CD4-positive, alpha-beta T cell treated with Interleukin-2 at 100 ng/mL for 4 hours (primary cell): ENCODE measurements at places on chromosomes 6 and 20.
A peak's percentile ranks its signal among the peaks of the same experiment; 100 is the strongest.

- DNase-seq = no peak
Observed at GRCh38 chr20:62458275-62459251, 17.2 kb downstream of the GATA5 start.

DNA sequence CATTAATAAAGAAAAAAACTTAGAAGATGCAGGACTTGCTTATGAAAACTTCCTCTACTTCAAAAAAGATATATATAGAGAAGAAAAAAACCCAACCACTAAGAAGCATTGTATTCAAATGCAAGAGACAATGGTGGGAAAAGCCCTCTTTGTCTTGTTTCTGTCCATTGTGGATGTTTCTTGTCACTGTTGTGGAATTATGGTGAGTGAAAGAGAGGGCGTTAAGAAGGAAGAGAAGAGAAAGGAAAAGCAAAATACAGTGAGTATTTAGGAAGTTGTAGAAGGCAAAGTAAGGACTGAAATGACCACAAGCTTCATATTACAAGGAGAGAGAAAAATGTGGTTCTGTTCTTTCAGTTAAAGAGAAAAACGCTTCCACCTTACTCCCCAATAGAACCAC is 14.1 kb upstream of the THBD start:
- DNase-seq = no peak

DNA sequence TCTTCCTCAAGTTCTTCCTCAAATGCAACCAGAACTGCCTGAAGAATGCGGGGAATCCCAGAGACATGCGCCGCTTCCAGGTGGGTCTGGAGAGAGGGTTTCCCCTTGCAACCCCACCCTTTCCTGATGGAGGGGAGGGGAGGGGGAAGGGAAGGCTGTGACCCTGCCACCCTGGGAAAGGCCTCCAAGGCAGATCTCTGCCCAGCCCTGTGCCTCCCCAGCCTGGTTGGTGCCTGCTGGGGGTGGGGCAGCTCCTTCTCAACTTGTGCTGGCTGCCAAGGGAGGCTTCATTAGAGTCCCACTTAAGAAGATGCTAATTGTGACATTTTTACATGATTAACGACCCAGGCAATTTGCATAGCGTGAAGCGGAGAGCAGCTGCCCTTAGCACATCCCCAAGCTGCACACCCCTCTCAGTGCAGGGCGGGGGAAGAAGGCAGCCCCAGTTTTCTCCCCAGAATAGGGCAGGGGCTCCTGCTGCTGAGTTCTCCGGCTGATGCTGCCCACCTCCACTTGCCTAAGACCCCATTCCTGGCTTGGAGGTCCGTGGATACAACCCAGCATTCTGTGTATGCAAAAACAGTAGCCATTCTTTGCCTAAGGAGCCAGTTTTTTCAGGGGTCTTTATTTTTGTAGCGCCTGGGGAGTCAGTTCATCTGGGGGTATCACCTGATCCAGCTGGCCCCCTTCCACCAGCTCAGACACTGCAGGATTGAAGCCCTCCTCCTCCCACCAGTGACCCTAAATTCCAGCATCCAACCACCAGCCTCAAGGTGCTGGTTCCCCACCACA is 51.7 kb downstream of the CPXM1 start:
- DNase-seq = no peak

DNA sequence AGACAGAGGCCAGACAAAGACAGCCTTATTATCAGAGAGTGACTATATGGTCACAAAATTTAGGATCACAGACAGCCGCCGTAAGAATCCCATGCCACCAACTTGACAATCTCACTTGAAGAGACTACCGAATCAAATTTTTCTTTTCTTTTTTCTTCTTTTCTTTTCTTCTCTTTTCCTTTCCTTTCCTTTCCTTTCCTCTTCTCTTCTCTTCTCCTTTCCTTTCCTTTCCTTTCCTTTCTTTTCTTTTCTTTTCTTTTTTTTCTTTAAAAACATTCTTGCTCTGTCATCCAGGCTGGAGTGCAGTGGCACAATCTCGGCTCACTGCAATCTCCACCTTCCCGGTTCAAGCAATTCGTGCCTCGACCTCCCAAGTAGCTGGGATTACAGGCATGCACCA is 1.2 kb upstream of the EPPIN start:
- no peak for DNase-seq

DNA sequence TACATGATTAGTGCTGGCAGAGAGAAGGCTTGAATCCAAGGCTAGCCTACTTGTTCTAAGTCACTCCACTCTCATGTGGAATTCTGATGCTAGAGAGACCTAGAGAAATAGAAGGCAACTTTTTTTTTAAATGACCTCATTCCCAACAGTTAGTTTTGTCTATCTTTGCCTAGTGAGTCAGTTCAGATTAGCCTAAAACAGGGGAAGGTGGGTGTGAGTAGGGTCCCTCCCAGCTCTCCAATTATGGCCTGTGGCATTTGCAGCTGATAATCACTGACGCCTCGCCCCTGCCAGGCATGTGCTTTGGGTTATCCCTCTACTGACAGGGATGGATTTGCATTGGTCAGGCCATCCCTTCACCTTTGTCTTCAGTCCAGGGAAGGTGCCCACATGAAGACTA is 13.6 kb downstream of the TXLNB start:
- DNase-seq = no peak

DNA sequence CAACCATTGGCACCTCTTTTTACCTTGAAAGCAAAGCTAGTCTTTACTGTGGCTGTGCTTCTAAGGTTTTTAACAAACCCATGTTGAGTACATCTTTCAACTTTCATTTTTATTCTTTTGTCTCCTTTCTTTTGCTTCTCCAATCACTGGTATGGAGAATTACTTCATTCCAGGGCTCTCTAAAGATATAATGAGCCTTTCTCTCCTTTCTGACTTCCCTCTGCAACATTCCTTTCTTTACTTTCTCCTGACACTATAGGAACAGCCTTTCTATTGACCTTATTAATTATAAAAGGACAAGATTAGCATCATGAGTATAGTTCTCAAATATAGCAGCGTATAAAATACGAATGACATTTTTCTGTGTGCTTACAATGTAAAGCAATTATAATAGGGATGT is 23.1 kb upstream of the KIAA0408 start:
- no peak for DNase-seq

GRCh38 chr20:2816583-2817340 is 598 bp downstream of the TMEM239 start:
- DNase-seq = no peak

DNA sequence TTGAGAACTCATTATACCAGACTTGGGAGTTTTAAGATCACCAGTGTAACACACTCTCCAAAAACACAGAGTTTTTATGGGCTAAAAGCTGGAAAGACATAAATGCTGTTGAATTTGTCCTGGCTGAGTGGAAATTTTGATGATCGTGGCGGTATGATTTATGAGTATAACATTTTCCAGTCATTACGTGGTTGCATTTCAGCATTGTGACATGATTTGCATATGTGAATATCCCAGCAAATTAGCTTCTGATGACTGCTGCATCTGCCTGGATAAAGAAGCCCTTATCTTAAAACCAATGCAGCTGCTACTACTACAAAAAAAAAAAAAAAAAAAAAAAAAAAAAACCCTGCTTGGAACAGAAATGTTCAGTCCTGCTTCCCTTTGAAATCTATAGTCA is 850.9 kb downstream of the TFAP2A start:
- no peak for DNase-seq

GRCh38 chr6:167738386-167738785 is 88.3 kb upstream of the AFDN start:
- DNase-seq = no peak

GRCh38 chr6:16514249-16514648 is 247.0 kb downstream of the ATXN1 start:
- peak; percentile 58 for DNase-seq
